CD14-positive monocyte (primary cell): ENCODE measurements at places on chromosomes 16 and 17.

GRCh38 chr17:31111183-31111582 lies 16.4 kb downstream of the NF1 start:
- DNase-seq, result no peak

- no peak for DNase-seq
Measured at GRCh38 chr17:2594722-2595599, 1.5 kb downstream of the PAFAH1B1 start.

DNA sequence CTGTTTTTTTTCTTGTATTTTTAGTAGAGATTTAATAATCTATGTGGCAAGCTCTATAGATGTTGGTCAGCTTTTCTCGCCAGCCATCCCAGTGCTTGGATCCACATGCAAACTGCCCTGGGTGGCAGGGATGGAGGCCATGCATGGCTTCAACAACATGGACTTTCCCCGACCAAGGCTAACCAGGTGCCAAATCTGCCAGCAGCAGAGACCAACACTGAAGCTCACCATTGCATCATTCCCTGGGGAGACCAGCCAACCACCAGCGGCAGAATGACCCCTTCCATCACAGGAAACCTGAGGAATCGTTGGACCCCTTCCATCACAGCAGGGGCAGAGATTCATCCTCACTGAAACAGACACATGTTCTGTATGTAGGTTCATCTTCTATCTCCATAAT lies 27.7 kb upstream of the ERCC4 start:
- DNase-seq, result no peak

- no peak for DNase-seq
Measured at GRCh38 chr17:10635290-10635689, 21.8 kb downstream of the MYH3 start.

GRCh38 chr16:55100100-55100499 lies 169.4 kb downstream of the IRX5 start:
- no peak for DNase-seq

DNA sequence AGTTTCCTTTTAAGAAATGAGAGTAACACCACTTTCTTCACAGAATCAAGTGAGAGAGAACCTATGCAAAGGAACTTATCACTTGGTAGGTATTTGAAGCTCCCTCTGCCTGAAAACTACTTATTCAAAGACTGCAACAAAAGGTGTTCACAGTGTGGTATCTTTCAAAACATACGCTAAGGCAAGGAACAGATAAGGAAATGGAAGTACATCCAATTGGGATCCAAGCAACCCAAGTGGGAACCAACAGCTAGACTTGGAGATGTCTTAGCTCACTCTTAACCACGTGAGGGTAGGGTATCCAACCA lies 431 bp upstream of the PPM1E start:
- no peak for DNase-seq
